Liver (tissue), 10 donors: ENCODE measurements at places on chromosomes 11 and 22. TPM values are rescaled to one million over a fixed set of nuclear protein-coding genes. Genes with fewer than 3 reads are reported as not detected.

The CEP126 gene
- polyA plus RNA-seq, result 0.02 TPM

The USP47 gene
- polyA plus RNA-seq, result 26.3 TPM

The OR4C13 gene
- not detected for polyA plus RNA-seq

The MMP7 gene
- 1.8 TPM for polyA plus RNA-seq

The PHLDA2 gene
- 0.99 TPM for polyA plus RNA-seq

The MIAT gene
- 0.18 TPM for polyA plus RNA-seq

The TMPRSS13 gene
- polyA plus RNA-seq, result 0.22 TPM

The CCDC134 gene
- polyA plus RNA-seq, result 2.0 TPM

The C22orf42 gene
- polyA plus RNA-seq, result not detected

The FAM180B gene
- not detected for polyA plus RNA-seq

The EXPH5 gene
- polyA plus RNA-seq, result 0.65 TPM

The HTR3B gene
- polyA plus RNA-seq, result not detected

The CCDC89 gene
- 0.17 TPM for polyA plus RNA-seq

The SLC25A22 gene
- polyA plus RNA-seq, result 26.8 TPM

The SLC29A2 gene
- 1.6 TPM for polyA plus RNA-seq

The NCR3LG1 gene
- polyA plus RNA-seq, result 0.18 TPM

The PSMD13 gene
- 48.8 TPM for polyA plus RNA-seq

The MMP8 gene
- polyA plus RNA-seq, result 0.15 TPM

The TMPRSS4 gene
- not detected for polyA plus RNA-seq

The SPCS2 gene
- polyA plus RNA-seq, result 186 TPM

The KRTAP5-9 gene
- polyA plus RNA-seq, result not detected

The OR8D1 gene
- not detected for polyA plus RNA-seq

The TP53AIP1 gene
- not detected for polyA plus RNA-seq

The RTN3 gene
- polyA plus RNA-seq, result 49.3 TPM

The TSGA10IP gene
- not detected for polyA plus RNA-seq

The C11orf65 gene
- polyA plus RNA-seq, result 0.33 TPM

The SOX10 gene
- polyA plus RNA-seq, result 0.29 TPM

The C22orf31 gene
- polyA plus RNA-seq, result not detected

The SCN4B gene
- 0.42 TPM for polyA plus RNA-seq

The GTSE1 gene
- 1.3 TPM for polyA plus RNA-seq

The TMEM45B gene
- 7.2 TPM for polyA plus RNA-seq

The TMEM223 gene
- polyA plus RNA-seq, result 23.8 TPM

The TRIM5 gene
- polyA plus RNA-seq, result 7.8 TPM

The ART1 gene
- polyA plus RNA-seq, result not detected

The FAM227A gene
- polyA plus RNA-seq, result 0.03 TPM

The EHF gene
- 0.85 TPM for polyA plus RNA-seq

The TIMP3 gene
- polyA plus RNA-seq, result 30.7 TPM

The P2RY6 gene
- polyA plus RNA-seq, result 0.21 TPM

The SYT12 gene
- 12.1 TPM for polyA plus RNA-seq

The TSPAN32 gene
- 0.32 TPM for polyA plus RNA-seq

The TMEM121B gene
- polyA plus RNA-seq, result 0.06 TPM

The TST gene
- 373 TPM for polyA plus RNA-seq

The PAMR1 gene
- polyA plus RNA-seq, result 2.0 TPM

The SCGB1D2 gene
- polyA plus RNA-seq, result not detected

The TMEM109 gene
- 40.3 TPM for polyA plus RNA-seq

The SYT7 gene
- polyA plus RNA-seq, result 15.2 TPM
